ENCODE measurements at places on chromosomes 5 and 9. TPM values are rescaled to one million over a fixed set of nuclear protein-coding genes. Genes with fewer than 3 reads are reported as not detected.

DNA sequence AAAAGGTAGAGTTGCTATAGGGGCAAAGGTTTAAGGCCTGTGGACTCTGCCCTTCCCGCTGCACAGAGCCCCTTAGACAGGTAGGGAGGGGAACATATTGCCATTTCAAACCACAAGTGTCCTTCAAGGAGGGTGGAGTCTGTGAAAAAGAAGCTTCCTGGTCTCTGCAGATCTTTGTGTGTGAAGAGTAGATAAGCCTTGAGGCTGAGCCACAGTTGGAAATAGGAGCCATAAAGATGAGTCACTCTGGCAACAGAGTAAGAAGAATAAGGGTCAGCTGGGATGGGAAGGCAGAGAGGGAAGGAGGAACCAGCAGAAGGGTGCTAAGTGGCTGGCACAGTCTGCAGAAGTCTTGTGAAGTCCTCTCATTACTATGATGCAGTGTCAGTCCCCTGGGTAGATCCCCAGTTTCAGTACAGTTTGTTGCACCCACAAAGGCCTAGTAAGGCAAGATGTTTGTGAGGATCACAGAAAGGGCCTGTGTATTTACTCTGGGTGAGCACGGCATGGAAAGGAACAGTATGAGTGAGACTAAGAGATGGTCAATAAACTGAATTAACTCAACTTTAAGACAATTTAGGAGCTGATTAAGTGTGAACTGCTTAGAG, 18.1 kb downstream of the GRXCR2 start:
- DNase-seq: no peak

DNA sequence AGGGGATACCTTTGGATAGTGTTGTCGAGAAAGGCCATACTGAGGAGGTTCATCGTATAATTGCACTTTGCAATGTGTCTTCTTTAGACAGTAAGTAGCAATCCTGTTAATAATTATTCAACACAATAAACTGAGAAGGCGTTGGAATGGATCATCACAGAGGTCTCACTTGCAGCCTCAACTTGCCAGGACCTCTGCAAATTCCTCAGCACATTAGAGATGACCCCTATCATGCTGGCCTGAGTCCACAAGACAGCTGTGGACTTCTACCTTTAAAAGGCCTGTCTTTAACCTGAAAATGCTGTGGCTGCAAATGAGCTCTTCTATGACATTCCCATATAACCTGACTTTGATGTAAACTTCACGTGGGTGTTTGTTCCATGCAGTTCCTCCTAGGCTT, 14.1 kb downstream of the SH3TC2 start:
- DNase-seq: no peak

DNA sequence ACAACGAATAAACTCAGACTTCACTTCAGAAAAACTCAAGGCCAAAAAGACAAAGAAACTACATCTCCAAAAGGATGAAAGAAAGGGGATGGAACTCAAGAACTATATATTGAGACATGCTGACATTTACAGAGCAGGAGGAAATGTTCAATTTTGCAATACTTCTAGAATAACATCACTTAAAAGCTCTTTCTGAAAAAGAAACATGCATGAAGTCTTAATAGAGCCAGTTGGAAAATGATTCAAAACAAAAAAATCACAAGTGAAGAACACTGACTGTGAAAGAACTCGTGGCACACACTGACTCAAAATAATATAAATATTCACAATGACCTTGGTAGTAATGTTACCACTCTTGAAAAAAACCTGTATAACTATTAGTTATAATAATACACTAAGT, 267.8 kb upstream of the NREP start:
- no peak for DNase-seq

DNA sequence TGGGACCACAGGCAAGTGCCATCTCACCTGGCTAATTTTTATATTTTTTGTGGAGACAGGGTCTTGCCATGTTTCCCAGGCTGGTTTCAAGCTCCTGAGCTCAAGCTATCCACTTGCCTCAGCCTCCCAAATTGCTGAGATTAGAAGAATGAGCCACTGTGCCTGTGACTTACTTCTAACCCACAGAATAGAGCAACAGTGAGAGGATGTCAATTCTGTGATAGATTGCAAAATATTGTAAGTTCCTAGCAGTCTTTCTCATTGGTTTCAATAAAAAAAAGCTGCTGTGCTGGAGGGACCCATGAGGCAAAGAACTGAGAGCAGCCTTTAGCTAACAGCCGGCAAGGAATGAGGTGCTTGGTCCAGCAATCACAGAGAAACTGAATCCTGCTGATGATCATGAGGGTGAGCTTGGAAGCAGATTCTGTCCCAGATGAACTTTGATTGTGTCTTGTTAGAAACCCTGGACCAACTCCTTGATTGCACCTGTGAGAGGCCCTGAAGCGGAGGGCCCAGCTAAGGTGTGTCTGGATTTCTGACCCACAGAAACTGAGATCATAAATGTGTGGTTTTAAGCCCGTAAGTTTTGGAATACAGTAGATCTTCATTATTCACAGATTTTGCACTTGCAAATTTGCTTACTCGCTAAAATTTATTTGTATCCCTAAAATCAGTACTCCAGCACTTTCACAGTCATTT, 149.7 kb downstream of the GCNT1 start:
- DNase-seq: no peak

The CDKN2B gene
- total RNA-seq: not detected

Measured in CD8-positive, alpha-beta T cell (primary cell).